ENCODE measurements at places on chromosomes 11 and 22.
A peak's percentile ranks its signal among the peaks of the same experiment; 100 is the strongest.

GRCh38 chr11:66432597-66432996 lies 6.1 kb downstream of the MRPL11 start:
- no peak for DNase-seq

GRCh38 chr22:41511521-41511968 lies 32.7 kb downstream of the POLR3H start:
- DNase-seq: no peak

- peak; percentile 67 for DNase-seq
Observed at GRCh38 chr11:117819096-117820040, 5.2 kb downstream of the FXYD2 start.

GRCh38 chr11:77677138-77677537 lies 39.5 kb upstream of the CLNS1A start:
- DNase-seq: no peak

DNA sequence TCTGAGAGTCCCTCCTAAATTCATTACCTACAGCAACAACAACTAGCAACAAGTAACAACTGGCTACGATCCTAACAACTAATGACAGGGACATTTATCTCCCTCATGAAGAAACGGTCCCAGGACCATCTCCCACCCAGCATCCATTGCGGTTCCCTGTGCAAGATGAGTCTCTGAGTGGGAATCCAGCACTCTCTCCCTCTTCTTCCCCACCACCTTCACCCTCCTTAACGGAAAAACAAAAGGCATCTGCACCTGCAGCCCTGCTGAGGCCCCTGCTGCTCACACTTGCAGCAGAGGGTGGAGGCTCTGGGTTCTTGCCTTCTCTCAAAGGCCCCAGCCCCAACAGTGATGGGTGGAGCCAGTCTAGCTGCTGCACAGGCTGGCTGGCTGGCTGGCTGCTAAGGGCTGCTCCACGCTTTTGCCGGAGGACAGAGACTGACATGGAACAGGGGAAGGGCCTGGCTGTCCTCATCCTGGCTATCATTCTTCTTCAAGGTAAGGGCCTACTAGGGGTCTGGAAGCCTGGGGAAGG lies at the start of gene CD3G:
Gene CD3G (plus strand): TSS at position 364 of the 535 bp plus-strand sequence. CDS start 80 bp downstream, at position 444.
- DNase-seq: no peak

- no peak for DNase-seq
Observed at GRCh38 chr22:48188231-48188721, 1425.8 kb downstream of the TBC1D22A start.

DNA sequence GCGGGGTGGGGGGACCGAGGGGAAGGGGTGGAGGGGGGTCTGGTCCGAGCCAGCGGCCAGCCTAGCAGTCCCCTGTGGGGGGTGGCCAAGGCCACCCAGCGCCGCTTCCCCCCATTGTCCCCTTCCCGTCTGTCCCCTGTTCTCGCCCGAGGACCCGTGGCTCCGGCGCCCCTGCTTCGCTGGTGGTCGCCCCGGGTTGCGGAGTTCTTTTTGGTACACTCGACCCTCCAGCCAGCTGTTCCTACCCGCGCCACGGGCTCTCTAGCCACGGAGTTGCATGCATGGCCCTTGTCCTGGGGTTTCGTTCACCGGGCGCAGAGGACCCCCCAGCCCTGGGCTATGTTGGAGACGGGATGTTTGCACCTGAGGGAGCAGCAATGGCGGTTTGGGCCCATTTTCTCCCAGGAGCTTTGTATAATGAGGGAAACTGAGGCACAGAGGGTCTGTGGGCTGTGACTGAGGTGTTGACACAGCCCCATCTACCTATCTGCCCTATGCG lies 489 bp downstream of the RNF214 start:
- DNase-seq: no peak

- DNase-seq: no peak
Observed at GRCh38 chr11:113673550-113674396, 32.3 kb downstream of the TMPRSS5 start.

- no peak for DNase-seq
Observed at GRCh38 chr22:32564170-32565001, 89.8 kb downstream of the FBXO7 start.

GRCh38 chr22:38901111-38901641 lies 29.2 kb upstream of the CBX6 start:
- no peak for DNase-seq

- DNase-seq: no peak
Observed at GRCh38 chr11:31872076-31872443, 60.9 kb upstream of the PAX6 start.

DNA sequence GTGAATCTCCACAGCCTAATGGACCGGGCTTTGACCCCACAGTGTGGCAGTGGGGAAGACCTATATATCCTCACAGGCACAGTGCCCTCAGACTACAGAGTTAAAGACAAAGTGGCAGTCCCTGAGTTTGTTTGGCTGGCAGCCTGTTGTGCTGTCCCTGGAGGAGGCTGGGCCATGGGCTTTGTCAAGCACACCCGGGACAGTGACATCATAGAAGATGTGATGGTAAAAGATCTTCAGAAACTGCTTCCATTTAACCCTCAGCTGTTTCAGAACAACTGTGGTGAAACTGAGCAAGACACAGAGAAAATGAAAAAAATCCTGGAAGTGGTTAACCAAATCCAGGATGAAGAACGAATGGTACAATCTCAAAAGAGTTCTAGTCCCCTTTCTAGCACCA lies 39.0 kb downstream of the ENDOD1 start:
- no peak for DNase-seq

- no peak for DNase-seq
Observed at GRCh38 chr11:7291100-7291829, 39.6 kb downstream of the SYT9 start.

DNA sequence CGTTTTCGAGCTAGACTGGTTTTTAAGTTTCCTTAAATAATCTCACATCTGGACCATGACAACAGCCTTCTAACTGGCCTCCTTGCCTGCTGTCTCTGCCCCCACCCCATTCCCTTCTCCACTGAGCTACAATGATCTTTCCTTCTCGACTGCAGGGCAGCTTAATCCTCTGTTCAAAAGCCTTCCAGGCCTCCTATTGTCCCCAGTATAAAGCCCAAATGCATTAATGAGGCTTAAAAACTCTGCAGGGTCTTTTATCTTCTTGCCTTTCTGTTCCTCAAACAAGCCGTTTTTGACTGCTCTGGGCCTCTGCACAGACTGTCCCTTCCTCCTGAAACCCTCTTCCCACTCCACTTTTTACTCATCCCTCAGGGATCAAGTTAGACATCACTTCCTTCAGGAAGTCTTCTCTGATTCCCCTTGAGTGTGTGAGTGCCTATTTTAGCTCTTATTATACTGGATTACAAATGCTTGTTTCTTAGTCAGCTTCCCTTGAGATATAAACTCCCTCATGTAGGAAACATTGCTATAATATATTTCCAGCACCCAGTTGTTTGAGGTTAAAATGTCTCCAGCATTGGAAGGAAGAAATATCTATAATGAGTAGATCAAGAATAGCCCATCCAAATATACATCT lies 23.6 kb upstream of the PAMR1 start:
- no peak for DNase-seq

DNA sequence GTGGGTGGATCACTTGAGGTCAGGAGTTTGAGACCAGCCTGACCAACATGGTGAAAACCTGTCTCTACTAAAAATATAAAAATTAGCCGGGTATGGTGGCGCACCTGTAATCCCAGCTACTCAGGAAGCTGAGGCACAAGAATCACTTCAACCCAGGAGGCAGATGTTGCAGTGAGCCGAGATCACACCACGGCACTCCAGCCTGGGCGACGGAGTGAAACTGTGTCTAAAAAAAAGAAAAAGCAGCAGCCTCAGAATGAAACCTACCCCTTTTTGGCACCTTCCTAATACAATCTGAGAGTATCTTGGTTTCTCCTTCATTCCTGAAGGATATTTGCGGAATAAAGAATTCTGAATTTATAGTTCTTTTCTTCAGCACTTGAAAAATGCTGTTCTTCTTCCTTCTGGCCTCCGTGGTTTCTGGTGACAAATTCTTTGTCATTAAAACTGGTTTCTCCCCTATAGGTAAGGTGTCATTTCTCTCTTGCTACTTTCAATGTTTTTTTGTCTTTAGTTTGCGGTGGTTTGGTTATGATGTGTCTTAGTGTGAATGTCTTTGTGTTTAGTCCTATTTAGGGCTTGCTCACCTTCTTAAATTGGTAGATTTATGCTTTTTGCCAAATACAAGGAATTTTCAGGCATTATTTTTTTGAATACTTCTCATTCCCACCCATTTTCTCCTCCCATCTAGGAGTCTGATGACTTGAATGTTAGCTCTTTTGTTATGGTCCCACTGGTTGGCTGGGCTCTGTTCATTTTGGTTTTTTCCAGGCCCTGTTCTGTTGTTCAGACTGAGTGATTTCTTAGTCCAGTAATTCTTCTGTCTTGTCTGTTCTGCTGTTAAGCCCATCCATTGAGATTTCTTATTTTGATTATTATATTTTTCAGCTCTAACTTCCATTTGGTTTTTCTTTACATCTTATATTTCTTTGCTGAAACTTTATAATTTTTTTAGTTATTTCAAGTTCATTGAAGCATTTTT lies 15.4 kb downstream of the ASRGL1 start:
- no peak for DNase-seq

DNA sequence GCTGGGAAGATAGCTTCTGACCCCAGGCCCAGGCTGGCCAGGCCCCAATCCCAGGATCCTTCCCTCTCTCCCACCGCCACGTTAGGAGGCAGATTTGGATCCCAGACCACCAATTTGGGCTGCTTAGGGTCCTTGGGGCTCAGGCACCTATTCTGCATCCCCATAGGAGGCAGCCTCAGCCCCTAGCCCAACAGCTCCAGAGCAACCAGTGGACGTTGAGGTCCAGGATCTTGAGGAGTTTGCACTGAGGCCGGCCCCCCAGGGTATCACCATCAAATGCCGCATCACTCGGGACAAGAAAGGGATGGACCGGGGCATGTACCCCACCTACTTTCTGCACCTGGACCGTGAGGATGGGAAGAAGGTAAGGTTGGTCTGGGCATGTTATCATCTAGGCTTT lies 16.1 kb downstream of the TUB start:
- no peak for DNase-seq

DNA sequence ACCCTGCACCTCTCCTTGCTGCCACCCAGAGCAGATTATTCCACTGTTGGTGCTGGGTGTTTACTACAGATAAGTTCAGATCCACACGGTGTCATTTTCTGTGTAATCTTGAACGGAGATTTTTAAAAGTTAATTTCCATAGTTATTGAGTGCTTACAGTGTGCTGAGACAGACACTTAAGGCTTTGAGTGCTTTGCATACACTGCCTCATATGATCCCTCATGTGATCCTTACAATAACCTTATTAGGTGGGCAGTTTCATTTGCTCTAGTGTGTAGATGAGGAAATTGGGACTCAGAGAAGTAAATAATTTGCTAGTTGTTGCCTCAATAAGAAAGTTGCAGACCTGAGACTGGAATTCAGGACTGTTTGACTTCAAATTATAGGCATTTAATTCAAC lies 32.3 kb upstream of the ME3 start:
- no peak for DNase-seq

- peak; percentile 68 for DNase-seq
Observed at GRCh38 chr11:118910309-118911112, 15.2 kb downstream of the BCL9L start.

DNA sequence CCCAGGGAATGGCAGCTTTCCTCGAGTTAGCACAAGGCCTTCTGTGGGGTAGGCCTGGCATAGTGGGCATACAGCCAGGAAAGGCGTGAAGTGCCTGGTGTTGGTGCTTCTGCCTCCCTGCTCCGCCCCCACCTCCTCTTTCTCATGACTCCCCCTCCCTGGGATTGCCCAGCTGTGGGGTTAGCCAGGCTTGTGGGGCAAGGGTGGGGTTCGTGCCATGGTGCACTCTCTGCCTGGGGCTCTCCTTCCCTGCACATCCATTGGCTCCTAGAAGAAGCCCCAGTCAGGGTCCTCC lies 236.8 kb upstream of the NCAM1 start:
- no peak for DNase-seq

DNA sequence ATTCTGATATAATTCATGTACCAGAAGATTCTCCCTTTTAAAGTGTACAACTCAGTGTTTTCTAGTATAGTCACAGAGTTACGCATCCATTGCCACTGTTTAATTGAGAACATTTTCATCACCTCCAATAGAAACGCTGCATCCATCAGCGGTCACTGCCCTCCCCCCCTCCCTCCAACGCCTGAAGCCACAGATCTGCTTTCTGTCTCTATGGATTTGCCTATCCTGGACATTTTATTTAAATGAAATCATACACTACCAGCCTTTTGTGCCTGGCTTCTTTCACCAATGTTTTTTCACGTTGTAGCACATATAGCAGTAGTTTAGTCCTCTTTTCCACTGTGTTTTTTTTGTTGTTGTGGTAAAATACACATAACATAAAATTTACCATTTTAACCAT lies 22.8 kb downstream of the TCP11L1 start:
- no peak for DNase-seq

DNA sequence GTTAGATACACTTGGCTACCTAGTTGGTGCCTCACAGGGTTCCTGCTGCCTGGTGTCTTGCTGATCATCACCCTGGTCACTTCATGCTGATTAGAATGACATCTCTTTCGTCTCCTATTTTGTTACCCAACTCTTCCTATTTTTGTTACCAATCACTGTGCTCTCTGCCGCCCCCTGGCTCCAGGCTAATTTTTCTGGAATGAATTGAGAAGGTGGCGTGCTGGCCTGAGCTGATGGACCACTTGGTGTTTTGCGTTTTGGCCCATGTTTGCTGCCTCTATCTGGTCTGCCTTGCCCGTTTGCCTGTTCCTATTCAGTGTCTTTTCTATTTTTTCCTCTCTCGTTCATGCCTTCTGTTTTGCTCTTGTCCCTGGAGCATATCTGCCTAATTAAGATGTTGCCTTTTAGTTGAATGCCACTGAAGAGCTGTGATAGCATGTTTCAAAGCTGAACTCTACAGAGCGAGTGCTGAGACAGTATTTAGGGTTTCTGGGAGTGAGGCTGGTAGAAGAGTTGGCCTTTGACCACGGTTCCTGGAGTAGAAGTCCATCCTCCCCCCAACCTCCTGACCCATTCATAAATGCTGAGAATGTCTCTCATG lies 5.9 kb upstream of the ATF4 start:
- DNase-seq: peak; percentile 32

DNA sequence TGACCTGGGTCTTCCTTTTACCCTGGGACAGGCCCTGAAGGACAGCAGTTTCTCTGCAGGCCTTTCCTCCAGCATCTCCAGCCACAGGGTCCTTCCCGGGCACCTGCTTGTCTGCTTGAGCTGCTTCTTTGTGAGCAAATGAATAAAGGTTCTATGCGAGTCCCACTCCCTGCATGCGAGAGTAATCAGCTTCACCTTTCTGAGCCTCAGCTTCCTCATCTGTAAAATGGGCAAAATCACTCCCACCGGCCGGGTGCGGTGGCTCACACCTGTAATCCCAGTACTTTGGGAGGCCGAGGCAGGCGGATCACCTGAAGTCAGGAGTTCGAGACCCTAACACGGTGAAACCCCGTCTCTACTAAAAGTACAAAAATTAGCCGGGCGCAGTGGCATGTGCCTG lies 31.1 kb downstream of the IFT27 start:
- peak; percentile 21 for DNase-seq

GRCh38 chr11:60485987-60486386 lies 6.6 kb upstream of the MS4A12 start:
- no peak for DNase-seq

GRCh38 chr22:26893173-26894110 lies 236.1 kb downstream of the MIAT start:
- no peak for DNase-seq

GRCh38 chr11:12243911-12244550 lies 133.3 kb upstream of the PARVA start:
- DNase-seq: no peak

All from pancreas (tissue), 10 donors.